ENCODE measurements at places on chromosomes 11 and 22. TPM values are rescaled to one million over a fixed set of nuclear protein-coding genes. Genes with fewer than 3 reads are reported as not detected.
A peak's percentile ranks its signal among the peaks of the same experiment; 100 is the strongest.

GRCh38 chr11:96293598-96294021 is 49.4 kb downstream of the MAML2 start:
- no peaks in the 10 kb centered on the region for H3K36me3 ChIP-seq
- no peaks in the 10 kb centered on the region for H3K27me3 ChIP-seq
- peak overlapping the region; percentile 3 for H3K4me3 ChIP-seq
- no peak for DNase-seq
- H3K4me1 ChIP-seq = peaks cover 27% of the 10 kb centered on the region

The TRIM34 gene
- 10.4 TPM for total RNA-seq

DNA sequence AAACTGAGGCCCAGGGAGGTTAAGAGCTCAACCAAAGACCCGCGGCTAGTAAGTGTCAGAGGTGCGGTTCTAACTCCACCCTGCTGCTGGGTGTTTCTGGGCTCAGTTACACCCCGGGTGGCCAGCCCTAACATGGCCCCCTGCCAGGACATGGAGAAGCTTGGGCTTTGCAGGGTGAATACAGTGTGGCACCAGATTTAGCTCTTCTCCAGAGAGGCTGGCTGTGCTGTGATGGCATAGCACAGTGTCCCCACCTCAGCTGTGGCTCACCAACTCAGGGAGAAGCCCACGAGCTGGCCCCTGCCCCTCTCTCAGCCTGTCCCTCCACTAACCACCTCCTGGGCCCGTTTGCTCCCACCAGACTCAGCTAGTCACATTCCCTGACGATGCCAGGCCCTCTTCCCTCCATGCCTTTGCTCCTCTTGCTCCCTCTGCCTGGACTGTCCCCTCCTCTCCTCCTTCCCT is 7.0 kb downstream of the UCP3 start:
- H3K27ac ChIP-seq = no peak overlapping the region
- no peaks in the 10 kb centered on the region for H3K4me1 ChIP-seq
- H3K36me3 ChIP-seq = no peaks in the 10 kb centered on the region
- no peak for DNase-seq
- no peaks in the 10 kb centered on the region for H3K27me3 ChIP-seq
- no peak overlapping the region for H3K4me3 ChIP-seq

- H3K4me1 ChIP-seq = no peaks in the 10 kb centered on the region
- no peaks in the 10 kb centered on the region for H3K27me3 ChIP-seq
- no peak overlapping the region for H3K4me3 ChIP-seq
- H3K36me3 ChIP-seq = no peaks in the 10 kb centered on the region
- H3K27ac ChIP-seq = no peak overlapping the region
- DNase-seq = no peak
Measured at GRCh38 chr22:38850941-38851849, 7.4 kb upstream of the NPTXR start.

The RFPL3 gene
- not detected for total RNA-seq

DNA sequence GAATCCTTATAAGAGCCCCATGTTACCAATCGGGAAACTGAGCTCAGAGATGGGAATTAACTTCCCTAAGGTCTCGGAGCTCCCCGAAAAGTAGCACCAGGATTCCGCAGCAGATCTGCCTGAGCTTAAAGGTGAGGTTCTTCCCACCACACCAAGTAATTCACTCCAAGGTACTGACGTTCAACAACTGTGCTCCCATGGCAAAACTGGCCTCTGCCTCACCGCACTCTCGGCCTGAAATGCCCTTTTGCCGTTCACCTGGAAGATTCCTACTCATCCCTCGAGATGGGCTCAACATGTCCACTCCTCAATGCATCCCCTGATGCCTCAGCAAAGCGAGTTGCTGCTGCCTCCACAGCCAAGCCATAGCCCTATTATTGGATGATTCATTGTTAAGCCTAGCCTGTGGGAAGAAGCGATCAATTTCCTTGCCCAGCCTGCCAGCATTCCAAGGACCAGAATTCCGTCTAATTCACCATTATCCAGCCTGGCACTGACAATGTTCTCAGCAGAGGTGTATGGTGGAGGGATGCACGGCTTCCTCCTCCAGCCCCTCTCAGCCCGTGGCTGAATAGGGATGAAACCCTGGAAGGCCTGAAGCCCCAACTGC is 4.2 kb downstream of the PLAAT3 start:
- DNase-seq = no peak
- no peaks in the 10 kb centered on the region for H3K27me3 ChIP-seq
- H3K4me1 ChIP-seq = peaks cover 48% of the 10 kb centered on the region
- H3K27ac ChIP-seq = no peak overlapping the region
- H3K36me3 ChIP-seq = no peaks in the 10 kb centered on the region

The BSCL2 gene
- 65.6 TPM for total RNA-seq

DNA sequence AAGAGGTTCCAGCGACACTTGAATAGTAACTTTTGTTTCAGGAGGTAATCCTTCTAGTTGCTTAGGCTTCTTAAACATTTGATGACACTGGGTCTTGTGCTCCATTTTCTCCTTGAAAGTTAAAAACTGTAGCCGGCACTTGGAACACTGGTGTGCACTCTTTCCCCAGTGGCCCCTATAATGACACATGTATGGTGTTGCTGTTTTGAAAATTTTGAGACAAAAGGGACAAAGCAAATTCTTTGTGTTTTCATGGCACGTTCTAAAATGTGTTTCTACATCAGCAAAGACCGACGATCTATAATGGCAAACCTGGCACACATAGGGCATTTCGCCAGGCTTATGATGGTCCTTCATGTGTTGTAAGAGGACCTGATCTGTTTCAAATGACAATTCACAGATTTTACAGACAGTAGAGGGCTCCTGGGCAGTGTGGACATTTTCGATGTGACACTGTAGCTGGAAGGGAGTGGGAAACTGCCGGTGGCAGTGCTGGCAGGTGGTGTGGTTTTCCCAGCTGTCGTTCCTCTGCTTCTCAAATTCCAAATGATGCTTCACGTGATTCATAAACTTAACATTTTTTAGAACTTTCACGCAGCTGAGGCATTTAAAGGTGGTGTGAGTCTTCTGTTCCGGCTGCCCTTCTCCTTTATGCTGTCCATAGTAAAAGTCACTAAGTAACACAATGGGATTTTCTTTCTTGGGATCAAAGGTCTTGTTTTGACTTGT is 20.5 kb downstream of the ZNF280B start:
- H3K36me3 ChIP-seq = no peaks in the 10 kb centered on the region
- H3K4me3 ChIP-seq = no peak overlapping the region
- no peak for DNase-seq
- peaks cover 4% of the 10 kb centered on the region for H3K27me3 ChIP-seq

- H3K27me3 ChIP-seq = no peaks in the 10 kb centered on the region
- DNase-seq = no peak
- no peaks in the 10 kb centered on the region for H3K36me3 ChIP-seq
Measured at GRCh38 chr11:46133119-46133518, 11.9 kb upstream of the PHF21A start.

The FXYD2 gene
- 3.6 TPM for total RNA-seq

DNA sequence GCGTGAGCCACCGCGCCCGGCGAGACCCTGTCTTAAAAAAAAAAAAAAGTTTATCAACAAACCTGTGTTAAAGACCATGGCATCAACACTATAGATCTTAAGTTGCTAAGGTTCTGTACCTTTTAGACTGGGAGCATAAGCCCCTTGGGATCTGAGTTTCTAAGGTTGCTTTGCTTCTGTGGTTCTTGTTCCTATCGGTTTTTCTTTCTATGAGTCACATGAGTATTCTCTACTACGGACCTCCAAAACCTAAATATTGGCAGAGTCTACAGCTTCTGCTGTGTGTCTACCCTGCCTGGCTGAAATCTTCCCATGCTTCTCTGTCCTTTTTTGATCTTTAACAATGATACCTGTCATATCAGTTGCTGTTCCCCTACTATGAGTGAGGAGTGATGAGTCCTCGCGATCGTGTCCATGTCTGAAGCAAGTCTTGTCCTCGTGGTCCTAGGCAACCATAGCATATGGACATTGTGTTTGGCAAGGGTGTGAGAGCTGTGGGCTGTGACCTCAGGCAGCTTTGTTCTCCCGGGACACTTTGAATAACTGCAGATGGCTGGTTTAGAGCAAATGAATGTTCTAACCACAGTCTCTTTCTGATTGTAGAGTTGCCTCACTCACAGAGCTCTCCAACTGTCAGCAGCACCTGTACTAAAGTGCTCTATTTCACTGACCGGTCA is 9.0 kb upstream of the DLAT start:
- DNase-seq = no peak
- H3K4me1 ChIP-seq = no peaks in the 10 kb centered on the region
- no peak overlapping the region for H3K27ac ChIP-seq
- no peaks in the 10 kb centered on the region for H3K27me3 ChIP-seq
- H3K36me3 ChIP-seq = peaks cover 24% of the 10 kb centered on the region

DNA sequence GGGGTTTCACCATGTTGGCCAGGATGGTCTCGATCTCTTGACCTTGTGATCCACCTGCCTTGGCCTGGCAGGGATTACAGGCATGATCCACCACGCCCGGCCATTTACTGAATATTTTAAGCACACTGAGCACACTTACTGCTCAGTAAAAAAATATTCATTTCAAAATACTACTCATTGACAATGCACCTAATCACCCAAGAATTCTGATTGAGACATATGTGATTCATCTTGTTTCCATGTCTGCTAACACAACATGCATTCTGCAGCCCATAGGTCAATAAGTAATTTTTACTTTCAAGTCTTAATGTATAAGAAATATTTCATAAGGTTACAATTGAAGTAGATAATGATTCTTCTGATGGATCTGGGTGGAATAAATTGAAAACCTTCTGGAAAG is 4.2 kb upstream of the OR52J3 start:
- H3K27ac ChIP-seq = no peak overlapping the region
- no peaks in the 10 kb centered on the region for H3K36me3 ChIP-seq
- DNase-seq = no peak
- H3K4me1 ChIP-seq = no peaks in the 10 kb centered on the region
- H3K4me3 ChIP-seq = no peak overlapping the region
- H3K27me3 ChIP-seq = no peaks in the 10 kb centered on the region

The CARD18 gene
- not detected for total RNA-seq

DNA sequence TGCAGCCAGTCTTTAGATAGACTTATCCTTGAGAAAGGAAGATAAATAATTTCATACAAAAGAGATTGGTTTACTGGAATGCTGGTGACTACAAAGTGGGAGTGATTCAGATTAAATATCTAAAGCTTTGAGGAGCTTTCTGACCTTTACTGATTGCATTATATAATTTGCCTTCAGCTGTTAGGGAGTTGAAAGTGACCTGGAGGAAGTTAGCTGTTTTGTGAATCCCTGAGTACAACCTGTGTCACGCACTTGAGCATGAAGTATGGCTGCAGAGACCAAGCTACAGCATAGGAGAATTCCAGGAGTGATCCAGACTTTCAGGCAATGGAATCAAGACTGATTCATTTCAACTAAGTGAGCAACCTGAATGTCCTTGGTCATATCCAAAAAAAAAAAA is 1848.3 kb upstream of the RAG2 start:
- DNase-seq = no peak
- no peaks in the 10 kb centered on the region for H3K4me1 ChIP-seq
- H3K4me3 ChIP-seq = no peak overlapping the region
- no peaks in the 10 kb centered on the region for H3K36me3 ChIP-seq
- H3K27me3 ChIP-seq = no peaks in the 10 kb centered on the region

Measured in upper lobe of right lung (tissue), 1 donor.